ENCODE measurements at places on chromosomes 5 and 9.

GRCh38 chr9:129413537-129414376, 207.1 kb downstream of the C9orf50 start:
- DNase-seq, result peak; percentile 99

GRCh38 chr5:139748505-139748826, 47.1 kb upstream of the PSD2 start:
- no peak for DNase-seq

GRCh38 chr5:850511-851006, at the start of gene ZDHHC11:
ZDHHC11 (minus strand) TSS chr5:850986; CDS start chr5:850602, 384 bp downstream.
- DNase-seq, result no peak

DNA sequence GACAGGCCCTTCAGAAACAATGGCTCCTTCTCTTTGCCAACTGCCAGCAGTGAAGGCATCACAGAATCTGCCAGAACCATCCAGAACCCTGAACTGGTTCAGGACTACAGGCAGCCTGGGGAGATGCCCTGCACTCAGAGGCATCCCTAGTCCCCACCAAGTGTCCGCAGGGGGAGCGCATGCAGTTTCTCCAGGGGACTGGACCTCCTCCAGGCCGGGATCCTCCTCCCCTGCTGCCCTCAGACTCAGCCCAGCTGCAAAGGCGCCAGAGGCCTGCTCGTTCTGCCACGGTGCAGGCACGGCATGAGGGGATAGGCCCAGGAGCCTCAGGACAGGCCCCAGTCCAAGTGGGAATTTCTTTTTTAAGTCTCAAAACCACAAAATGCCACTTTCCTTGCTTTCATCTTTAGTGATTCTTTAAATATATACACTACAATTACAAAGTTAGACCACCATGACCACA, 72.0 kb downstream of the SEMA4D start:
- DNase-seq, result no peak

- no peak for DNase-seq
These were observed 625 bp upstream of the UBLCP1 start for GRCh38 chr5:159262472-159262858.

DNA sequence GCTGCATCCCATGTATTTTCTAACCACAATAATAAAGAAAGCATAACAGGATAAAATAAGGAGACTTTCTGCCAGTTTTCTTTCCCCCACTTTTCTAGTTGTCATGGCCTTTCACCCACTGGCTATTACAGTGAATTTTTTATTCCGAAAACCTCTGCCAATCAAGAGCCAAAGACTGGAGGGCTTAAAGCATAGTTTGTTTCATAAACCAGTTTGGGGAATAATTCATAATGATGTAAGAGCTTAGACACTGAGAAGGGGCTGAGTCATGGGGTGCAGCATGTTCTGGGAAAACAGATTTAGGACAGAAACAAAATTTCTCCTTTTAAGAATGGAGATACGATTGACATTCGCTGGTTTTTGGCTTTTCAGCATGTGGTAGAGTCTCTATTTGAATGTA, 4.4 kb upstream of the GLIPR2 start:
- DNase-seq, result no peak

DNA sequence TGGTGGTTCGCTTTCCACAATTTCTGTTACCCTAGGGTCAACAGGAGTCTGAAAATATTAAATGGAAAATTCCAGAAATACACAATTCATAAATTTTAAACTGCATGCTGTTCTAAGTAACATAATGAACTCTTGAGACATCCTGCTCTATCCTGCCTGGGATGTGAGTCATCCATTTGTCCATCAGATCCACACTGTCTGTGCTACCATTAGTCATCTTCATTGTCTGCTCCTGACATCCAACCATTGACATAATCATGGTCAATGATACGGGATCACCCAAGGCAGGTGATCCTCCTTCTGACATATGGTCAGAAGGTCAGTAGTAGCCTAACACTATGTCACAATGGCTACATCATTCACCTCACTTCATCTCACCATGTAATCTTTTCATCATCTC, 276.7 kb upstream of the KIF2A start:
- DNase-seq, result no peak

DNA sequence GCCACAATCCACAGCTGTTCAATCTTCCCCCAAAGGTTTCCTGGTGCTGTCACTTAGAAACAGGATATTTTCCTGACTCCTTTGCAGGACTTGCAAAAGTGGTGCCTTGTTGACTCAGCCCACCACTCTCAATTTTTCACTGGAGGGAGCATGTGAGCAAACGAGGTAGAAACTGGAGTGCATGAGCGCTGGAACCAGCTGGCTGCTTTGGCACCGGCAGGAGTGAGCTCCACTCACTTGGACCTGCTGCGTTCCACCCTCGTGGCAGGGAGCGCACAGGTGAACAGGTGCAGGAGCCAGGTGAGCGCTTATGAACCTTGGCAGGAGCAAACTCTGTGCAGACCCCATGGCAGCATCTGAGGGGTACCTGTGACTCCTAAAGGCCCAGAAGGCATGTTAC, 364.1 kb upstream of the RORB start:
- peak; percentile 23 for DNase-seq

- peak; percentile 58 for DNase-seq
These were observed at the start of gene ZFP2 for GRCh38 chr5:178895615-178896571. ZFP2 (plus strand) TSS chr5:178895913; CDS start chr5:178931314, 35,401 bp downstream.

- no peak for DNase-seq
These were observed 97.5 kb downstream of the SAXO1 start for GRCh38 chr9:18935541-18935940.

GRCh38 chr5:154107756-154108155, 69.0 kb downstream of the MFAP3 start:
- no peak for DNase-seq

GRCh38 chr9:134678666-134679443, 37.3 kb downstream of the COL5A1 start:
- no peak for DNase-seq
